GM23338 (cell line): ENCODE measurements at places on chromosomes 12 and 14. TPM values are rescaled to one million over a fixed set of nuclear protein-coding genes. Genes with fewer than 3 reads are reported as not detected.

ZDHHC22 gene
- total RNA-seq: 29.3 and 32.1 TPM in 2 replicates

DNA sequence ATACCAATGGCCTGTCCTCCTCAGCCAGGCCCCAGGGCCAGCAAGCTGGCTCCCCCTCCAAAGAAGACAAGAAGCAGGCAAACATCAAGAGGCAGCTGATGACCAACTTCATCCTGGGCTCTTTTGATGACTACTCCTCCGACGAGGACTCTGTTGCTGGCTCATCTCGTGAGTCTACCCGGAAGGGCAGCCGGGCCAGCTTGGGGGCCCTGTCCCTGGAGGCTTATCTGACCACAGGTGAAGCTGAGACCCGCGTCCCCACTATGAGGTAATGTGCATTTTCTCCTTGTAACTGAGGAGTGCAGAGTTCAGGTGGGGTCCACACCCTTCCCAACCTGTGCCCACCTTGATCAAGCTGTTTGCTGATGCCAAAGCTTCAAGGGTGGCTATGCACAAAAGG lies 23.4 kb downstream of the ACACB start:
- no peak for DNase-seq

DNA sequence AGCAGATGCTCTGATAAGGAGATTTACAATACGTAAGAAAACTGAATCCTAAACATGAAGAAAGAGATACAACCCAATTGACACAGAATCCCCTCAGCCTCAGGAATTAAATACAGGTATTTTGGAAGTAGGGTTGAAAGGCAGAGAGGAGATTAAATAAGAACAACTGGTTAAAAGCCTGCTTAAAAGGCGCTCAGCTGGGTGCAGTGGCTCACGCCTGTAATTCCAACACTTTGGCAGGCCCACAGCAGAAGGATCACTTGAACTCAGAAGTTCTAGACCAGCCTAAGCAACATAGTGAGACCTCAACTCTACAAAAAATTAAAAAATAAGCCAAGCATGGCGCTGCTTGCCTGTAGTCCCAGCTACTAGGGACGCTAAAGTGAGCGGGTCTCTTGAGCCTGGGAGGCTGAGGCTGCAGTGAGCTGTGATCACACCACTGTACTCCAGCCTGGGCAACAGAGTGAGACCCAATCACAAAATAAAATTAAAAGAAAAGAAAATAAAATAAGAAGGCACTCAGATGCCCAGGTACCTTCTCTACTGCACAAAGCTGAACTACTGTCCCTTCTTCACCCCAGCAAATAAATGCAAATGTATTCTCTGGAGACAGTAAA lies 32.9 kb downstream of the MED13L start:
- peak; percentile 57 for DNase-seq

KRT85 gene
- total RNA-seq: not detected in 2 replicates

- no peak for DNase-seq
Observed at GRCh38 chr12:26939953-26940352, 1.7 kb downstream of the FGFR1OP2 start.

- no peak for DNase-seq
Observed at GRCh38 chr12:43284486-43285158, 267.4 kb downstream of the ADAMTS20 start.

- no peak for DNase-seq
Observed at GRCh38 chr12:8678661-8679111, 16.1 kb upstream of the MFAP5 start.

AICDA gene
- total RNA-seq: not detected in 2 replicates

LRRC10 gene
- not detected in 2 replicates for total RNA-seq

DNA sequence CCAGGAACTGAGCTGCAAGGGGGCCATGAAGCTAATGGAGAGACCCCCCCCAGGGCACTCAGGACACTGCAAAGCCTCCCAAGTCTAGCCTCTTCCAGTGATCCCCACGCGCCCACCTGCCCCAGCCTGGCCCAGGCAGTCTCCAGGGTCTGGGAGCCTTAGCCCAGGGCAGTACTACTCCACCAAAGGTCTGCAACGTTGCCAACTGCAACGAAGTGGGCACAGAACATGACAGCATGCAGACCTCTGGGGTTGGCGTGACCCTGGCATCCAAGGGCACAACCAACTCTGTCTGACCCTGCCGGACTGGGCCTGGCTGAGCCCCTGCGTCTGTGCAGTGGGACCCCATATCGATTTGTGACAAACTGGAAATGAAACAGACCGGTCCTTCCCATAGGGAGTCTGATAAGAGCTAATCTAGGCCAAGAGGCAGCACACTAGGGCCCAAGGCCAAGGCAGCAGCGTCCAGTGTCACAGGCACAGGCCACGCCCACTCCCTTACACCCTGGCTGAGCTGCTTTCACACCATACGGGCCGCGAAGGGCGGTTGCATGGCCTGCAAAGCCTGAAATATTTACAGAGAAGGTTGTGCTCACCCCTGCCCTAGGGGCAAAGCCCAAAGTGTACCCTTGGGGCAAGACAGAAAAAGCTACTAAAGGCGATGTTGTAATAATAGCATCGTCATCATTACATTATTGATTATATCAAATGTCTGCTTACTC lies 76.7 kb downstream of the NCOR2 start:
- no peak for DNase-seq

- no peak for DNase-seq
Observed at GRCh38 chr14:88346048-88346639, 23.1 kb upstream of the KCNK10 start.

DNA sequence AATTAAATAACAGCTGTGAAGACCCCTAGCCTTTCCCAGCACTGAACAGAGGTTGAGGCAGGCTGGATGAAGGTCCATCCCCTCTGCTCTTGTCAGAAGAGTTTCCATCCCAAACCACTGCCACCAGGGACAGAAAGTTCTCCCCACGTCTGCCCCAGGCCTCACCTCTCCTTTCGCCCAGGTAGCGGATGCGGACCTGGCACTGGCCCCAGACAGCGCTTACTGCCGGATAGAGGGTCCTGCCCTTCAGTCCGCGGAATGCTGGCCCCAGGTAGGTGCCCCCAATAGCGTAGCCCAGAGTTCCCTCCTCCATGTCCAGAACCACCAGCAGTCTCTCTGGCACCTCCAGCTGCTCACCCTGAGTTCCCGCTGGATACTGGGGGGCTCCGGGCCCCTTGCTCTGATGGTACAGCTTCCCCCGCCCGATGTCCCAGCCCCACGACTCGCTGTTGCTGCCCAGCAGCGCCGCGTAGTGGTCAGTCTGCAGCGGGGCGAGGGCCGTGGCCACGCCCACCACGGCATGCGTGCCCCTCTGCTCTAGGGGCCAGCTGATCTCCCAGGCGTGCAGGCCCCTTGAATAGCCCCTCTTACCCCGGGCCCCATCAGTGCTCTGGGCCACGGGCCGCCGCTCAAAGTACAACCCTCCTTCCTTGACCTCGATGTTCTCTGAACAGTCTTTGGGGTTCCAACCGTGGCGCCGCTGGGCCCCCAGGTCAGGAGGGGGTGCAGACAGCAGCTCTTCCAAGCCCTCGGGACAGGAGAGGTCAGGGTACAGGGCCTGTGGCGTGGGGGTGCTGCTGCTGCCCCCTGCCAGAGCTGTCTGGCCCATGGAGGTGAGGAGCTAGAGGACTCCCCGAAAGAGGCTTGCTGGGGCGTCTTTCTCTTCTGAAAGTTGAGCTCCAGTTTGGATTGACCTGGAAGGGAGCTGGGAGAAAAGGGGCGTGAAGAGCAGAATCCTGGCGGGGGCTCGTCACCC lies 742 bp downstream of the SPSB2 start:
- peak; percentile 90 for DNase-seq

DNA sequence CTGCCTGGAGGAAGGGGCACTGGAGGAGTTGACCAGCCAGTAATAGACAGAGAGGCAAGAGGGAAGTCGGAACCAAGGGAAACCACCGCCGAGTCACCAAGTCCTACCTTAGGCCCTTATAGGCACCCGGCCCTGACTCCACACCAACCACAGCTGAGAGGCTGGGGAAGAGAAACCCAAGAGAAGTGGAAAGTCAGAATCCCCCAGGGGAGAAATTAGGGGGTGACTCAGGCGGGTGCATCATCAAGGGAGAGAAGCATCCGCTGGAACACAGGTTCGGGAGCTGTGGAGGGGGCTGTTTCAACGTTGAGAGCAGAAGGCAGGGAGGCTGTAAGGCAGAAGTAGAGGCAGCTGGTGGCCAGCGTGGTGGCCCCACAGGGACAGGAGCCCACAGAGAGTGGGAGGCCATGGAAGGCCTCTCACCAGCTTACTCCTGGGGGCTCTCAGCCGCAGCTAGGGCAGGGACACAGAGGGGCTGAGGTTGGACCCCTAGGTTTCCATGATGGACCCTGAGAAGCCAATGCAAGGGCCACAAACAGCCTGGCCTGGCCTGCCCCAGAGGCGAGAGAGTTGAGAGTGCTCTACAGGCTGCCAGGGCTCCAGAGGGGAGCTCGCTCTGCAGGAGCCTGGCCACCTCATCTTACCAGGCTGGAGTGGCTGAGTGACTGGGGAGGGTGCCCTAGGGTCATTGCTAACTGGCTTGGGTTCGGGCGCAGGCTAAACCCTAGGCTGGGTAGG lies 1.4 kb upstream of the TRMT61A start:
- DNase-seq: no peak

GRCh38 chr14:92575061-92575747 lies 61.6 kb downstream of the RIN3 start:
- DNase-seq: no peak

- DNase-seq: peak; percentile 96
Observed at GRCh38 chr12:6370994-6371754, 4.2 kb downstream of the SCNN1A start.

- peak; percentile 77 for DNase-seq
Observed at GRCh38 chr12:49094160-49094974, at the start of gene DHH. Gene DHH, minus strand, starts transcription at chr12:49094801. Its CDS starts 289 bp downstream, at chr12:49094512.

GRCh38 chr14:66163023-66163422 lies 323.1 kb upstream of the CCDC196 start:
- no peak for DNase-seq

PSMA3 gene
- 184 and 249 TPM in 2 replicates for total RNA-seq

DNA sequence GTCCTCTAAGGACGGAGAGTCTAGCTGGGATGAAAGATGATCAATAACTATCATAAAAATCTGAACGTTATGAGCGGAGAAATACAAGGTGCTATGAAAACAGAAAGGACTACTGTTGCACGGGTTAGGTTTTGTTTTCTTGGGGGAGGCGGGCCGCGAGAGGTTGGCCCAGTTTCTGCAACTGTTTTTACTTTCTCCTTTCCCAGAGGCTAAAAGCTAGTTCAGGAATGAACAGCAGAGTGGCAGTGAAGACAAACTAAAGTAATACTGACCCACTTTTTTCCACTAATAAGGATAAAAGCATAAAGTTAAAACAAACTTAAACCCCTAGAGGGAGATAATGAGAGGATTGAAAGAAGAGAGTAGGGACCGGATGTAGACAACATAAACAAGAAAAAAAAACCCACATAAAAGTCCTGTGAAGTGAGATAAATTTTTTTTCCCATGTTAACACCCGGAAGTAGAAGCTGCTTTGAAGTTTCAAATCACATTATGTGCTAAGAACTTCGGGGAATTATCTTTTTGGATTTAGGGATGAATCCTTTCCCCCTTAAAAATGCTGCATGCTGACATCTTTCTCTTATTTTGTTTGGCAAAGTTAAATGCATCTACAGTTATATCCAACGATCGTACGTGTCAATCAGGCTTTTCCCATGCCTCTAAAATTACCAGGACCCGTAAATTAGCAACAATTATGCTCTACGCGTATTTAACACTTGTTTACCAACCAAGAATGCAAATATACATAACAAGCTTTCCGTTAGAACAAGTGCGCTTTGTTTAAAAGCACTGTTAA lies 1.0 kb upstream of the CDK17 start:
- DNase-seq: peak; percentile 53

GABARAPL1 gene
- 60.9 and 77.8 TPM in 2 replicates for total RNA-seq

DNA sequence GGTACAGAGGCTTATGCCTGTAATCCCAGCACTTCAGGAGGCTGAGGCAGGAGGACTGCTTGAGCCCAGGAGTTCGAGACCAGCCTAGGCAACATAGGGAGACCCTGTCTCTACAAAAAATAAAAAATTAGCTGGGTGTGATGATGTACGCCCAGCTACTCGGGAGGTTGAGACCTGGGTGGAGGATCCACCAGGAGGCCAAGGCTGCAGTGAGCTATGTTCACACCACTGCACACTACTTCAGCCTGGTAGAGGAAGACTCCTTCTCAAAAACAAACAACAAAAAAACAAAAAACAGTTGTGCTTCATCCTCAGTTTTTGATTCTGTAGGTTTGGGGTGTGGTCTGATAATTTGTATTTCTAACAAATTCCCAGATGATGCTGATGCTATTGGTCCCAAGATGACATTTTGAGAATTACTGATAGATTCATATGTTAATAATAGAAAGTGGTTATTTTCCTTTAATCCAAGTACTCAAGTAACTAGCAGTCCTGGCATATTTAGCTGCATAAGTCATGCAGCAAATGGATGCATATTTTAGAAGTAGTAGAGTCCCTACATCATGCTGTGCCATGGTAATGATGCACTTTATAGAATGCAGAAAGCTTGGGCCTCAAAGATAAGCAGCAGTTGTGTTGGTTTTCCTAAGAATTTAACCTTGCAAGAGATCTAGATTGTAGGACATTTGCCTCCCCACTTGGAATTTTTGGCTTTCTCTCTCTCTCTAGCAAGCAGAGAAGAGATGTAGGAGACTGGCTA lies 76.1 kb upstream of the PAWR start:
- DNase-seq: no peak

RFX4 gene
- total RNA-seq: 2.1 TPM in 1 of 2 replicates, not detected in the other

ASIC1 gene
- 1.5 and 1.6 TPM in 2 replicates for total RNA-seq

DNA sequence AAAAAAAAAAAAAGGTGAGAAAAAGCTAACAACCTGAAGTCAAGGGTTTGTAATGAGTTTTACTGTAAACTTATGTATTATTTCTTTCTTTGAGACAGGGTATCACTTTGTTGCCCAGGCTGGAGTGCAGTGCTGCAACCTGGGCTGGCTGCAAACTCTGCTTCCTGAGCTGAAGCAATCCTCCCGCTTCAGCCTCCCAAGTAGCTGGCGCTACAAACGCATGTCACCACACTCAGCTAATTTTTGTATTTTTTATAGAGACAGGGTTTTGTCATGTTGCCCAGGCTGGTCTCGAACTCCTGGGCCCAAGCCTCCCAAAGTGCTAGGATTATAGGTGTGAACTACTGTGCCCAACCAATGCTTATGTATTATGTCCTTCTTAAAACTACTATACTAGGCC lies 9.2 kb downstream of the ATF7 start:
- no peak for DNase-seq
